ENCODE measurements at places on chromosomes 13 and 19. TPM values are rescaled to one million over a fixed set of nuclear protein-coding genes. Genes with fewer than 3 reads are reported as not detected.

GRCh38 chr13:30659980-30660379 lies 42.3 kb downstream of the USPL1 start:
- DNase-seq, result no peak
- no peaks in the 10 kb centered on the region for H3K27me3 ChIP-seq
- H3K4me1 ChIP-seq, result peaks cover 4% of the 10 kb centered on the region
- no peak overlapping the region for H3K4me3 ChIP-seq

DNA sequence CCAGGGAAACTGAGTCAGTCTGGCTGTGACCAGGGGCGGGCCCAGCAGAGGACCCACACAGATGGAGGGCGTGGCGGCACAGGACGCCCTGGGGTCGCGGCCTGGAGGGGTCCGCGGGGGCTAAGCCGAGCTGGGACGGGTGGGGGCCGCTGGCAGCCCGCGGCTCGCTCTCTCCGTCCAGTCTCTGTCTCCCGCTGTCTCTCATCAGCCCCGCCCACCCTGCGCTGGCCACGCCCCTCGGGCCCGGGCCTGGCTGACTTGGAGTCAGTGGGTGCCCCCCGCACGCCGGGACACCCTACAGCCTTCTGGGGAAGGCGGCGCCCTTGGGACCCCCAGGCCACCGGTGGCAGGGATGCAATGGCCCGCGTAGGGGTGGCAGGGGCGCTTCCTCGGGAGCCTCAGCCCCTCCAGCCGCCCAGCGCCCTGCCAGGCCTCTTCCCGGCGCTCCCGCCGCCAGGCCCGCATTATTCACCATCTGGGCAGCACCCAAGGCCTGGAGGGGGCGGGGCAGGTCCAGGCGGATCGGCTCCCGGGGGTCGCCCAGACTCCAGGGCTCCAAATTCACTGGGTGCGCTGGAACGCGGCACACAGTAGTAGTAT lies at the start of gene TBXA2R:
TBXA2R (minus strand) TSS at position 186 of the 600 bp plus-strand sequence. CDS start 6,241 bp downstream, outside the sequence.
- H3K27me3 ChIP-seq, result no peaks in the 10 kb centered on the region
- H3K4me3 ChIP-seq, result peak within 1 kb of the TSS; percentile 87
- H3K27ac ChIP-seq, result peak within 1 kb of the TSS; percentile 98
- peaks cover 38% of the 10 kb centered on the region for H3K4me1 ChIP-seq

GRCh38 chr19:41223431-41224234 lies 4.6 kb downstream of the AXL start:
- H3K27ac ChIP-seq, result peak overlapping the region; percentile 46
- H3K4me1 ChIP-seq, result peaks cover 10% of the 10 kb centered on the region
- no peaks in the 10 kb centered on the region for H3K36me3 ChIP-seq
- H3K4me3 ChIP-seq, result peak overlapping the region; percentile 5
- peak; percentile 53 for DNase-seq
- H3K27me3 ChIP-seq, result no peaks in the 10 kb centered on the region

- H3K27me3 ChIP-seq, result no peaks in the 10 kb centered on the region
- H3K4me1 ChIP-seq, result peaks cover 23% of the 10 kb centered on the region
- H3K4me3 ChIP-seq, result no peak overlapping the region
- DNase-seq, result no peak
- no peak overlapping the region for H3K27ac ChIP-seq
- no peaks in the 10 kb centered on the region for H3K36me3 ChIP-seq
Observed at GRCh38 chr19:46815833-46816627, 27.6 kb upstream of the SLC1A5 start.

- no peaks in the 10 kb centered on the region for H3K36me3 ChIP-seq
- H3K27ac ChIP-seq, result no peak overlapping the region
- H3K4me1 ChIP-seq, result no peaks in the 10 kb centered on the region
- no peak for DNase-seq
- no peaks in the 10 kb centered on the region for H3K27me3 ChIP-seq
Observed at GRCh38 chr13:74647211-74647610, 513.0 kb upstream of the KLF12 start.

DNA sequence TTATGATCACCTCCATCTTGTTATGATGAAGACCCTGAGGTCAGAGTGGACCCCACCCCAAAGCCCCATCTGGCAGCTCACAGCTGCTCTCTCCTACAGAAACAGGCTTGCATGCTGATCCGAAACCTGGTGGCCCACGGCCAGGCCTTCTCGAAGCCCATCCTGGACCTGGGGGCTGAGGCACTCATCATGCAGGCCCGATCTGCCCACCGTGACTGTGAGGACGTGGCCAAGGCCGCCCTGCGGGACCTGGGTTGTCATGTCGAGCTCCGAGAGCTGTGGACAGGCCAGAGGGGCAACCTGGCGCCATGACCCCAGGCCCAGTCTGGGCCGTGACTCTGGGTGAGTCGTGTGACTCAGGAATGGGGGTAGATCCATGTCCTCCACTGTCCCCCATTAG lies 6.5 kb upstream of the SLC25A42 start:
- H3K27me3 ChIP-seq, result no peaks in the 10 kb centered on the region
- DNase-seq, result no peak
- peaks cover 4% of the 10 kb centered on the region for H3K36me3 ChIP-seq
- no peak overlapping the region for H3K27ac ChIP-seq
- H3K4me3 ChIP-seq, result no peak overlapping the region
- H3K4me1 ChIP-seq, result no peaks in the 10 kb centered on the region

DNA sequence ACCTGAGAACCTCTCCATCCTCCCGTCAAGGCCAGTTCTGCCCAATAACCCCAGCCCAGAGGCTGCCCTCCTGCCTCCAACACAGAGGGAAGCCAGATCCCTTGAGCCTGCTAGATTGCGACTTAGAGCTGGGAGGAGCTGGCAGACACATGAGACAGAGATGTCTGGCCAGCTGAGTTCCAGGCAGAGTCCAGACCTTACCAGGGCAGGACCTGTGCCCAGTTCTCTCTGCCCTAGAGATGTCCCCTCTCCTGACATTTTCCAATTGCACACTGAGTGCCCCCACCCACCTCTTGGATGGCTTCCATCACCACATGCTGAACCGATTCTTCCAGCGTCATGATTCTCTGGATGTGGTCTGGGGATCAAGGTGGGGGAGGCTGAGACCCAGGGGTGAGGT lies 3.0 kb downstream of the HOOK2 start:
- H3K4me1 ChIP-seq, result peaks cover 5% of the 10 kb centered on the region
- H3K27ac ChIP-seq, result peak overlapping the region; percentile 83
- no peak for DNase-seq
- no peaks in the 10 kb centered on the region for H3K27me3 ChIP-seq

Gene SIX5
- total RNA-seq, result 15.0 TPM

All from thoracic aorta (tissue), 2 donors.